ENCODE measurements at places on chromosomes 5 and 9.

DNA sequence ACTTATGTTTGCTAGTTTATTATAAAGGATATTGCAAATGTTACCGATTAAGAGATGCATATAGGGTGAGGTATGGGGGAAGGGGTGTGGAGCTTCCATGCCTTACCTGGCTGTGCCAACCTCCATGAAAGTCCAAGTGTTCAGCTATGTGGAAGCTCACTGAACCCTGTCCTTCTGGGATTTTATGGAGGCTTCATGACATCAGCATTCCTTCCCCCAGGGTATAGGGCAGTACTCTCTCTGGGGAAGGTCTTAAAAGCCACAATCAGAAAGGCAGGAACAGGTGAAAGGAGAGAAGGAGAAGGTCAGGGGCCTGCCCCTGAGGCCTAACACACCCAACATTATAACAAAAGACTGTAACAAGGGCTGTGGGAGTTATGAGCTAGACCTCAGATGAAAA is 592.6 kb downstream of the PDE4D start:
- no peak for DNase-seq

- no peak for DNase-seq
These were observed 339.1 kb downstream of the RFX3 start for GRCh38 chr9:3186751-3187150.

DNA sequence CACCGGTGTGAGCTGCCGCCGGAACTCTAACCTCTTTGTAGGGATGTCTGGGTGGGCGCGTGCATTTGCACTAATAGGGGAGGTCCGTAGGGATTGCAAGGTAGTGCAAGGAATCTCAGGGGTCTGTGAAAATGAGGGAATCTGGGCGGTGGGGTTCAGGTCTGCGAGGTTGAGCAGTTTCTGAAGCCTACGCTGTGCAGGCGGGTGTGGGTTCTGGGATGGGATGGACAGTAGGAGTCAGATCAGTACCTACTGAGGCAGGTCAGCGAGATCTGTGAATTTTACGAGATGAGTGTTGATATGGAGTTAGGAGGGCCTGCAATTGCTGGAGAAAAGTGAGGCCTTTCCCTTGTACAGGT is 856 bp upstream of the ATOSB start:
- no peak for DNase-seq

GRCh38 chr5:97163790-97164285 is 19.2 kb downstream of the RIOK2 start:
- DNase-seq: no peak

GRCh38 chr9:88809355-88810161 is 181.7 kb upstream of the S1PR3 start:
- no peak for DNase-seq

DNA sequence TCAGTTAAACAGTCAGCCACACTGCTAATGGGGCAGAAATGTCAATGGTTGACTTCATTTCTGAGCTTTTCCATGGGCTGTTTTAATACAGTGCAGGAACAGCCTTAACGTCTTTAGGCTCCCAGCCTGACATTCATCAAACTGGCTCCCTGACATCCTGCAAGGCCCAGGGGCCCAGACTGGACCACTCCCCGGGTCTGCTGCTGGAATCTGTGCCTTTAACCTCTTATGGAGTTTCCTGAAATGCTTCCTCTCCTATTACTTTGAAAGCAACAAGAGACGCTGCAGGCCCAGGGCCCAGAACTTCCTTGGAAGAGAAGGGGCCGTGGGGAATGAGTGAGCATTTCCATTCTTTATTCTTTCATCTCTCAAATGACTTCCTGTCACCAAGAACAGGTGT is 216.8 kb upstream of the PANK3 start:
- DNase-seq: no peak

DNA sequence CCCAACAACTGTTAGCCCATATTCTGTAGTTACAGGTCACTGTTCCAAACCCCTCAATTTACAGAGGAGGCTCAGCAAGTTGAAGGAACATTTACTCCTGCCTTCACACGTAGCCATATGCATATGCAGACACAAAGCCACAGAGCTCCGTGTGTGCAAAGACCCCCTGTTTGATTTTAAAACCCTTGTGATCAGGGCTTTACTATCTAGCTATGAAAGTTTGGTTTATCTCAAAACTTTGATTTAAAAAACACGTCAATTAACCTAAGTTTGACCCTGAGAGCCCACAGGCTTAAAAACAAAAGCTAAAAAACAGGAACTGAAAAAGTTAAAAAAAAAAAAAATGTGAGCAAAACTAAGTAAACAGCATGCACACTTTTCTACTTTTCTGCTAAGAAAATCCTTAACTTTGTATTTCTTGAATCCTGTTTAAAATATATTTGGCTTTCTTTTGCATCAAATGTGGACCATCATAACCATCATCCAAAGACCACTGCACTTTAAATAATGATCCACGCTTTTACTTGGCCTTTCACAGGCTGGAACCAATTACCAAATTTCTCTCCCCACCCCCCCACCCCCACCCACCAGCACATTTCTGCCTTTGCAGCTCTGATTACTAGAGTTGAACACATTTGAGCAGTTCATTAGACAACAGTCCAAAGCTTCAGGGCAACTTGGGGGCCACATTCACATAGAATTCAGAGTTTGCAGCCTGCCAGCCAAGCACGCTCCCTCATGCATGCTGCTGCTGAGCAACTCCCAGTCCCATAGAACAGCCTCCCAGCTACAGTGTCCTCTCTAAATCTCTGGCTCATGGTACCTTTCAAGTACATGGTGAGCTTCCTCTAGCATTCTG is 128.8 kb upstream of the MAP3K1 start:
- no peak for DNase-seq

GRCh38 chr9:127347831-127348776 is 48.9 kb upstream of the SLC2A8 start:
- DNase-seq: no peak

DNA sequence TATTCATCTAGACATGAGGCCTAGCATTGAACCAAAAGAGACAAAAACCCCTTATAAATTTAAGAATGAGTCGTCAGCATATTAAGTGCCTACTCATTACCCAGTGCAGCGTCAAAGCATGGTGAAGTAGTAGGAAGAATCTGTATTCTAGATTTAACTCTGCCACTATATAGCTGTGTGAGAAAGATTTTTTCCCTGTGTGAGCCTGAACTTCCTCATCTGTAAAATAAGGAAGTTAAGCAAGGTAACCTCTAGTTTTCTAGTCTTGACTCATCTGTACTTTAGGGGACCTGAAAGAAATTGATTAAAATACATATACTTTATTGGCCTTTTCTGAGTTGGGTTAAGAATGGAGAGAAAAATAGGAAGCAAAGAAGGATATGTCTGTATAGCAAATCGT is 82.1 kb upstream of the RUSC2 start:
- no peak for DNase-seq

DNA sequence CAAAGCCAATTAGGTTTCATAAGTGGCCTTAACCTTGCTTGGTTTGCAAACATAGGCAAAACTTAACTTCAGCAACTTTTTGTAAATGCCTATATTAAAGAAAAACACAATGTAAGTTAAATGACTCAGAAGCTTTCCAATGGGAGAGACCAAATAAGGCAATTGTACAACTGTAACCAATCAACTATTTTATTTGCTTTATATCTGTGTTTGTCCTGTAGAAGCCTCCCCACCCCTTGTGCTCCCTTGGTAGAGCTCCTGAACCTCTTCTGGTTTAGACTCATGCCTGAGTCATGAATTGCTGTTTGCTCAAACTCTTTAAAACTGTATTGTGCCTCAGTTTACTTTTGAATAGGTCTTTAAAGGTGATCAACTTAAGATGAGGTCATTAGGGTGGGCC is 3.0 kb upstream of the C1QTNF3 start:
- no peak for DNase-seq

DNA sequence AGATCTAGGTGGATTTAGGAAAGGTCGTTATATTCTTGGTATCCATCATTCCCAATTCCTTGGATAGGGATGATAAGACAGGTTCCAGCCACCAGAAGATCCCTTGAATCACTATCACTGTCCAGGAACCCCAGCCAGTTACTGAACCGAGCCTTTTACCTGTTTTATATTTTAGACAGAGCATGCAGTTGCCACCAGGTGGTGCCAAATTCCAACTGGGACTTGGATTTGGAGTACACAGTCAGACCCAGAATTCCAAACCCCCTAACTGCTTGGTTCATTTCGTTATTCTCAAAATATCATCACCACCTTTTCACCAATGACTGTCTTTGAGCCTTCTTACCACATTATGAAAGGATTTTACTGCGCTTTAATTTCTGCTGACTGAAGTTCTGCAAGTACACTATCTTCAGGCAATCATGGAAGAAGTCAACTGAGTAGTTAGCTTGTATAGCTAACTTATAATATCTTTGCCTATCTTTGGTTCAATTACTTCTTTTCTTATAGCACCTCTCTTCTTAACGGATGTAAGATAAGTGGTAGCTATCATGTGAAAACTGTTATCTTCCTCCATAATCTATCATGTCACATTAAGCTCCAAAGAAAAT is 191.8 kb downstream of the PRR16 start:
- peak; percentile 41 for DNase-seq

GRCh38 chr9:107786561-107786960 is 297.0 kb upstream of the KLF4 start:
- no peak for DNase-seq

DNA sequence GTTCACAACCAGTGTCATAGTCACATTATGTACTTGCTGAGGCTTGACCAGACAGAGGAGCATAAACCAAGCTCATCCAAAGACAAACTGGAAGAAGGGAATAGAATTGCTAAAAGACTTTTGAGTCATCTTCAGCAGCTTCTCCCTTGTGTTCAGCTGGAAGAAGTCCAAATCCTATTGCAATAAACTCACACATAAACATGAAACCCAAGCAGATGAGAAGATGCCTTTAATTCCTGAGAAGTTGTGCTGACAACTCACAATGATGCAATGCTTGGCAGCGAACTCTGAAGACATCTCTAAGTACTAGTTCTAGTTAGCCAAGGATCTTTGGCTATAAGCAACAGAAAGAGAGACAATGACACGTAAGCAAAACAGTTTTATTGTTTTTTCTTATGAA is 642.1 kb downstream of the KCTD16 start:
- no peak for DNase-seq

DNA sequence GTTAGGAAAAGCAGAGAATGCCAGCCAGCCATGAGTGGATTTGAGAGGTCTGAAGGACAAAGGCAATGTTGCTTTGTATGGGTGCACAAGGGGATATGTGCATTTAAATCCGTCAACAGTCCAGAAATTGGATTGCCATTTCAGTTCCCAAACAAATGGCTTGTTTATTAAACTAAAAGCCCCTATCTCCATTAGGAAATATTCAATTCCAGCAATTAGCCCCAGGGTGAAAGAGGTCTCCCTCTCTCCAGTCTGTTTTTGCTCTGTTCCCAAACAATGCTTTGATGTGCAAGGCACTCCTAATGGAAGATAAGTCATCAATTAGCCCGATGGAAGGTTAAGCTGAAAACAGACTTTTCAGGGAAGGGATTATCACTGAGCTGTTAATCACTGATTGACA is 101.3 kb downstream of the C9orf152 start:
- DNase-seq: no peak

DNA sequence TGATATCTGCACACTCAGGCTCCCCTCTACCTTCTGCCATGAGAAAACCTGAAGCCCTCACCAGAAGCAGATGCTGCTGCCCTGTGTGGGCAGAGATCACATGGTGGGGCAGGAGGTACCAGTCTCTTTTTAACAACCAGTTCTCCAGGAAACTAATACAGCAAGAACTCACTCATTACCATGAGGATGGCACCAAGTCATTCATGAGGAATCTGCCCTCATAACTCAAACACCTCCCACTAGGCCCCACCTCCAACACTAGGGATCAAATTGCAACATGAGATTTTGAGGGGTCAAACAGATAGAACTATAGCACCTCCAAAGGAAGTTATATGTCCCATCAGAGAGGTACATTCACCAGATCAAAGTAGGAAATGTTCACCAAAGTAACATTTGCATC is 136.3 kb upstream of the SHB start:
- DNase-seq: no peak

GRCh38 chr9:116750510-116750909 is 63.4 kb downstream of the TRIM32 start:
- no peak for DNase-seq

DNA sequence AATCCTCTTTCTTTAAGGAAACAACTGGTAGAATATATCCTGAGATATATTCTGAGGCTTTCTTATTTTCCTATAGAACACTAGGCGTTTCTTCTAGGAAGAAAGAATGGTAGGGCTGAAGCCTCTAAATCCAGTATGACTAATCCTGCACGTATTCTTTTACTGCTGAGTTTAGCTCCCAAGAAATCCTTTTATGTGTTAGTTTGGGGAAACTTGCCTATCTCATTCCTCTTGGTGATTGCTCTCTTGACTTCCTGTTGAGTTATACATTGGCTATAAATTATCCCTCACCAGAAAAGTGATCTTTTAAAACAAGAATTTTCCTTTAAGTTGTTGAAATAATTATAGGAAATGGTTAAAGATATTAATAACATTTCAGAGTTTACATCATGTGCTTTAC is 422.9 kb downstream of the TMEM161B start:
- DNase-seq: no peak

- DNase-seq: no peak
These were observed 32.3 kb downstream of the EPB41L4A start for GRCh38 chr5:112386766-112387165.

DNA sequence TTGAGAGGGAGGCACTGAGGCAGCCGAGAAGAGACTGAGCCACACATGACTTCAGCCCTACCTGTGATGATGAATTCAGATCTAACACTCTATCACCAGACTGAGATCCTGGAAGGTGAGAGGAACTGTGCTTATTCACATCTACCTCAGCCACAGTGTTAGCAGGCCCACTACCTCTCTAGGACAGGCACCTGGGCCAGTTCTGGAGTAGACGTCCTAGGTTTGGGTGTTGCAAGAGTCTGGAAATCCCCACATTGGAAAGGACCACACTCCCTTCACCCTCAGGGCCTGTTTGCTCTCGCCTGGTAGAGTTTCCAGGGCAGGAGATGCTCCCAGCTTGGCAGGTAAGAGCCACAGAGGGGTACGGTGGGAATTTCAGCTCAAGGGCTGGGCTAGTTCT is 113.8 kb upstream of the CCL21 start:
- no peak for DNase-seq

- DNase-seq: no peak
These were observed 132.9 kb upstream of the IFNE start for GRCh38 chr9:21615018-21615417.

DNA sequence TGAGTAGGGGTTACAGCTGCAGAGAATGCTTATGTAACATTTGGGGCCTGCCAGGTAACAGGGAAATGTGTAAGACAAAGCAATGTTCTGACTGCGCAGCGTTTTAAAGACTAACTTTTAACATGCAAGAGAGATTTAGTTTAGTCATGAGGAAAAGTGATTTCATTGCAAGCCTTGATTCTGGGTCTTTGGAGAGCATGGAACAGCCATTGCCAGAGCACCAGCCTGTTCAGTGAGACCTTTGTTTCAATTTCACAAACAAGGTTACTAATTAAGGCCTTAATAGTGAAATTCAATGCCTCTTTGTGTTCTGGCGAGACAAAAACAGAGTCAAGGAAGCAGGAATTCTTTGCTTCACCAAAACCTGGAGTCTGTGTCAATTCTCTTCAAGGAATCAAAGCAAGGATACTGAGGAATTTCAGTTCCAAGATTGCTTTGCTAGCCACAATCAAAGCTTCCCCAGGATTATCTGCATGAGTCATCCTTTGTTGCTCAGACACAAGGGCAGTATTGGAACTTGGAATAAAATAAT is 14.4 kb downstream of the CKMT2 start:
- DNase-seq: no peak

- no peak for DNase-seq
These were observed 565.5 kb upstream of the DMAC1 start for GRCh38 chr9:8365029-8365428.

All from iPS DF 6.9 (cell line).